Stromal cell of bone marrow (primary cell): ENCODE measurements at places on chromosomes 12 and 14.
A peak's percentile ranks its signal among the peaks of the same experiment; 100 is the strongest.

- DNase-seq = no peak
Observed at GRCh38 chr12:79692860-79693577, 2.3 kb upstream of the PAWR start.

- no peak for DNase-seq
Observed at GRCh38 chr14:24866067-24866639, 183.8 kb downstream of the STXBP6 start.

GRCh38 chr12:130526813-130527212 lies 189.1 kb downstream of the PIWIL1 start:
- DNase-seq = no peak

DNA sequence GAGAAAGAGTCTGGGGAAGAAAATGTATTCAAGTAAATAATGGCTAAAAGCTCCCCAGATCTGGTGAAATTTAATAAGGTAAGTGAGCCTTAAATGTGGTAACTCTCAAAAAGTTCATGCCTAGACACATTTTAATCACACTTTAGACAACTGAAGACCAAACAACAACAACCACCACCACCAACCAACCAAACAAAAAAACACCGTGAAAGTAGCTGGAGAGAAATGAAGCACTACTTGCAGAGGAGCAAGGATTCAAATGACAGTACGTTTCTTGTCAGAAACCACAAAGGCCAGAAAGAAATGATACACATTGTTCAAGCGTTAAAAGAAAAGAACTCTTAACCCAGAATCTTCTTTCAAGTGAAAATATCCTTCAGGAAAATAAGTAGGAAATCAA lies 208.3 kb downstream of the MYRFL start:
- no peak for DNase-seq

DNA sequence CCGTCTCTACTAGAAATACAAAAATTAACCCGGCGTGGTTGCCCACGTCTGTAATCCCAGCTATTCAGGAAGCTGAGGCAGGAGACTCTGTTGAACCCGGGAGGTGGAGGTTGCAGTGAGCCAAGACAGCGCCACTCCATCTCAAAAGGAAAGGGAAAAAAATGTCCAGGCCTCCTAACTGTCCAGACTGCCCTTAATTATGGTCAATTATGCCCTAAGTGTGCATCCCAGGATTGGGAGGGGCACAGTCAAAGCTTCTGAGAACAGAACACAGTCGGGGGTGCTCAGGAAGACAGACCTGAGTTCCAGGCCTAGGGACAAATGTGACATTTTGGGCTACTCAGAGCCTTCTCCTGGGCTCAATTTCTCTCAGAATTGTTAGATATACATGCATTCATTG lies 31.8 kb upstream of the SMUG1 start:
- no peak for DNase-seq

GRCh38 chr14:95675486-95675885 lies 10.7 kb upstream of the TCL1B start:
- no peak for DNase-seq

- DNase-seq = no peak
Observed at GRCh38 chr14:101706509-101707067, 54.9 kb upstream of the PPP2R5C start.

- DNase-seq = peak; percentile 31
Observed at GRCh38 chr14:94540031-94540794, 21.0 kb upstream of the SERPINA4 start.

- no peak for DNase-seq
Observed at GRCh38 chr12:92722897-92723296, 20.1 kb downstream of the PLEKHG7 start.

GRCh38 chr14:33710273-33710672 lies 240.6 kb downstream of the EGLN3 start:
- no peak for DNase-seq

DNA sequence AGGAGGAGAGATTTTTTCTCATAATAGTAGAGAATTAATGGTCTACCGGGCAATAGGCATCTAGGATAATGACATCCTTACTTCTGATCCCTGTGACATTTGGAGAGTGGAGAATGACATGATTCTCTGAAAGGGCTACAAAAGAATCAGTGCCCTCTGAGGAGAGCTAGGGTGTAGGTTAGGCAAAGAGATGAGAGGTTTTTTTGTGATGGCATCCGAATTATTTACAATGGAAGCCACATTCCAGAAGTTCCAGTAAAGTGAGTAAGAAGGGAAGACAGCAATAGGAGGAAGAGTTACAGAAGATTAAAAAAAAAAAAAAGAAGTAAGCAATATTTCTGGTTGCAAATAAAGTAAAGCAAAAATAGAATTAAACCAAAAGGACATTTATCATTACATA lies 478.0 kb downstream of the RMST start:
- no peak for DNase-seq

DNA sequence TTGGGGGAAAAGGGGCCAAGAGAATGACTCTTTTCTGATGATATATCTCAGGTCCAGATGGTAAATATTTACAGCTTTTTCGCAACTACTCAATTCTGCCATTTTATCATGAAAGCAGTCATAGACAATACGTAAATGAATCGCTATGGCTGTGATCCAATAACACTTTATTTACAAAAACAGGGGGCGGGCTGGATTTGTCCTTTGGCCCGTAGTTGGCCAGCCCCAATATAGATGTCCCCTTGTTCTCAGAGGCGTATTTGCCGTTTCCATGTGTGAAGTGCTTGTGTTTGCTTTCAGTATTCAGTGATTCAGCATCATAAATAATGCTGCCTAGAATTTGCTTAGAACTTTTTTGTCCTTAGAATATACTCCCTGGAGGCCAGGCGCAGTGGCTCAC lies 77.2 kb downstream of the CCDC92 start:
- no peak for DNase-seq

- no peak for DNase-seq
Observed at GRCh38 chr12:62928632-62929031, 6.3 kb downstream of the PPM1H start.

DNA sequence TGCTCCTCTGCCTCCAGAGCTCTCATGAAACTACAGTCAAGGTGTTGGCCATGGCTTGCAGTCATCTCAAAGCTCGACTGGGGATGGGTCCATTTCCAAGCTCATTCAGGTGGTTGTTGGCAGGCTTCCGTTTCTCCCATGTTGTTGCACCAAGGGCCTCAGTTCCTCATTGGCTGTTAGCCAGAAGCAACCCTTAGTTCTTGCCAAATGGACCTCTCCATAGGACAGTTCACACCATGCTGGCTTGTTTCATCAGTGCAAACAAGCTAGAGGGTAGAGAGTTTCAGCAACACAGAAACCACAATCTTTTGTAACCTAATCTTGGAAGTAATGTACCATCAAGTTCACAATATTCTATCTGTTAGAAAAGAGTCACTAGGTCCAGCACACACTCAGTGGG lies 22.7 kb upstream of the PPM1A start:
- DNase-seq = no peak

GRCh38 chr14:101509730-101510371 lies 51.4 kb upstream of the DIO3 start:
- no peak for DNase-seq

- DNase-seq = no peak
Observed at GRCh38 chr12:29152223-29152868, 3.3 kb downstream of the FAR2 start.

DNA sequence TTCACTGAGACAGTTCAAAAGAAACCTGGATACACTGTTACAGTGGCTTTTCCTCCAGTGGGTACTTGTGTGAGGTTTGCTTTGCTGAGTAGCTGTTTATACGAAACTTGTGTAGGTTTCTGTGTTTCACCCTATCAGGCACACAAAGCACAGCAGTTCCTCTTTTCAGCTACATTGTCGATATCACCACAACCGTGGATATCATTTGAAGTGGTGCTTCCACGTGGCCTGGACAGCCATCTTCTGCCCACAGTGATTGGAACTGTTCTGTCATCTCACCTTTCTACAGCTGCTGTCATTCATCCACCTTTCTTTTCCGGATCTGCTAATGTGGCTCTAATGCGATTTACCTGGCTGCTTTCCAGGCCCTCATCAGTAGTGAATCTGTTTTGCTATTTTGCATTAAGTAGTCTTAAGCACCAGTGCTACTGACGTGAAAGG lies 368.8 kb downstream of the SYT1 start:
- DNase-seq = no peak

DNA sequence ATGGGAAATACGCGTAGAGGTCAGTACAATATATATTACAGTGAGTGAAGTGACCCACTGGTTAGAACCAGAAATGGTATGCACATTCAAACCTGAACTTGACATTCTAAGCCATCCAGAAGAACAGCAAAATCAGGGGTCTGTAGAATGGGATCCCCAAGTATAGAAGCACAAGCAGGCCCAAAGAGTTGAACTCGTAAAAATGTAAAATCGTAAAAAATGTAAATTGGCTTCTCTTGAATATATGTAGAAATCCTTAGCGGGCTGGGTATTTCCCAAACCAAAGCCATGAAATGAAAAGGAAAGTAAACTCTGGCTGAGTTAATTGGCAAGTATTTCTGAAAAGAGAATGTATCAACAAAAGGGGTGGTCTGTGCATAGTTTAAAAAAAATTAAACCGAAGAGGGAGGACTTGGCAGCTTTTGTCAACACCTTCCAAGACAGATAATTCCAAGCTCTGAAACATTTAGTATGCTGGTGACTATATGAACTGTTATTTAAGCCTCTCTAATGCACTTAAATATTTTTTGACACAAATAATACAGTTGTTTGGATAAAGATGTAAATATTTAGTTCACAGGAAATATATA lies 1505.6 kb upstream of the FLRT2 start:
- no peak for DNase-seq

GRCh38 chr12:52391618-52392002 lies 6.2 kb upstream of the KRT84 start:
- no peak for DNase-seq

DNA sequence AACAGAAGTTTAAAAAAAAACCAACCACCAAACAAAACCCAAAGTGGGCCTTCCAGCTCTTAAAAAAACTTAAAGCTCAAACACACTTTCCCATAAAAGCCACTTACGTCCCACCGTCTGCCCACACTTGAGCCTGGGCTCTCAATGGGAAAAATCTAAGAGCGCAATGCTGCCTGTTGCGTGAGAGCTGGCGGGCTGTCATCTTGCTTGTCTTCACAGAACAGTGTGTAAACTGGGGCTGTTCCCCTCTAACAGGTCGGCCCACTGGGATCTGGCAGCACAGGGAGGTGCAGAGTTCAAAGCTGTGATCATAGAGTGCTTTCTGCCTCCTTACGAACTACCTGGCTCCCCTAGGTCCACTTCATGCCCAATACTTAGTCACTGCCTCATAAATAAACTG lies 80.0 kb downstream of the DICER1 start:
- no peak for DNase-seq
